ENCODE measurements at places on chromosomes 12 and 14. TPM values are rescaled to one million over a fixed set of nuclear protein-coding genes. Genes with fewer than 3 reads are reported as not detected.

DNA sequence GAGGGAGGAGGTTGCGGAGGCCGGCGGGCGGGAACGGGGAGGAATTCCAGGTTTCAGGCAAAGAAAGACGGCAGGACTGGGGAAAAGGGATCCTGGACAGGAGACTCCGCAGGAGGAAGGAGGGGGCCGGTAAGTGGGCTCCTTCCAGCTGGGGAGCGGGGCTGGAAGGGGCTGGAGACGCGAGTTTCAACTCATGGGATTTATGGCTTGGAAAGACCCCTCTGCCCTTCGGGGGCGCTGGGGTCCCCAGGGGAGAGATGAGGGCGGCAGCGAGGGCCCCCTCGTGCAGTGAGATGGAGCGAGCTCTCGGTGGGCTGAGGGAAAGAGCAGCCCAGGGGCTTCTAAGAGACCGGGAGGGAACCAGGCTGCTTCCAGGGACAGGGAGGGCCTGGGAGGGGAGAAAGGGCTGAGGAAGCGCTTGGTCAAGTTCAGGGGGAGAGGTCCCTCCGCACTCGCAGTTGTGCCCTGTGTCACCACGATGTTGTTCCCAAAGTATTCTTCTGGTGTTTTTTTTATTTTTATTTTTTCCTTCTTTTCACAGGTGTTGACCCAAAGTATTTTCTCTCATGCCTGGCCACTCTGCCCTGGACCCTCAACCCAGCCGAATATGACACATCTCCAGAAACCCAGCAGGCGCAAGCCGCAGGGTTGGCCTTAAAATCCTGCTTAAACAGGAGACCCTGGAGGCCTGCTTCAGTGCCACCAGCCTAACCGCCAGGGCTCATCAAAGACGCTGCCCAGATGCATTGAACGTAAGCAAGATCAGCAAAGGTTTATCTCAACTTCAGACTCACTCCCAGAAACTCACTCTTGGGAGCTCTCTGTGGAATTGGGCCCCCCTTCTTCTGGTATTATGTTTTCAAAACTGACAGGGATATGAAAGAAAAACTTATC is 16.1 kb downstream of the TNFAIP2 start:
- DNase-seq = no peak

KITLG gene
- 5.7 TPM for total RNA-seq

DNA sequence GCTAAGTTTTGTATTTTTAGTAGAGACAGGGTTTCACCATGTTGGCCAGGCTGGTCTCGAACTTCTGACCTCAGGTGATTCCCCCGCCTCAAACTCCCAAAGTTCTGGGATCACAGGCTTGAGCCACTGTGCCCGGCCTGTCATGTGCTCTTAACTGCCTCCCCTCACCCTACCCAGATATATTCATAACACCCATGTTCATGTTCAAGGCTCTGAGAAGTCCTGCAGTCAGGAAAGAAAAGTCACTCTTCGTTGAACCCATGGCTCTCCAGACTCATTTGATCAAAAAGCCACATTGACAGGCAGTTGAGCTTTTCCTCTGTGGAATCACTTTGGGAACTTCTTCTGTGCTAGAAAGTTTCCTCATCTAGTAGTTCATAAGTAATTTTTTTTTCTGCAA is 545.5 kb upstream of the TBX3 start:
- no peak for DNase-seq

GRCh38 chr12:27199638-27200300 is 44.3 kb upstream of the STK38L start:
- DNase-seq = no peak

GRIP1 gene
- total RNA-seq = 1.9 TPM

GRCh38 chr14:54221432-54221803 is 175.4 kb upstream of the CDKN3 start:
- DNase-seq = no peak

DNA sequence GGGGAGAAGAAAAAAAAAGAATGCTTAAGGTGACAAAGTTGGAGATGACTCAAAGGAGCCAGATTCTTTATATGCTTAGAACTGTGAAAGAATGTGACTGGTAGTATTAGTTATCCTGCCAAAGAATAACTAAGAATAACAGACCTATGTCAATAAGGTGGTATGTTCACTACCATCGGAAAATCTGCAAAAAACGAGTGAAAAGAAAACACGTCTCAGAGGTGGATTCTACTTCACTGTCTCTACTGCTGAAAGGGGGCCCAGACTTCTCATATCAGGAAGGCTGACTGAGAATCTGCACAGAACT is 64.7 kb downstream of the IPO8 start:
- no peak for DNase-seq

DNA sequence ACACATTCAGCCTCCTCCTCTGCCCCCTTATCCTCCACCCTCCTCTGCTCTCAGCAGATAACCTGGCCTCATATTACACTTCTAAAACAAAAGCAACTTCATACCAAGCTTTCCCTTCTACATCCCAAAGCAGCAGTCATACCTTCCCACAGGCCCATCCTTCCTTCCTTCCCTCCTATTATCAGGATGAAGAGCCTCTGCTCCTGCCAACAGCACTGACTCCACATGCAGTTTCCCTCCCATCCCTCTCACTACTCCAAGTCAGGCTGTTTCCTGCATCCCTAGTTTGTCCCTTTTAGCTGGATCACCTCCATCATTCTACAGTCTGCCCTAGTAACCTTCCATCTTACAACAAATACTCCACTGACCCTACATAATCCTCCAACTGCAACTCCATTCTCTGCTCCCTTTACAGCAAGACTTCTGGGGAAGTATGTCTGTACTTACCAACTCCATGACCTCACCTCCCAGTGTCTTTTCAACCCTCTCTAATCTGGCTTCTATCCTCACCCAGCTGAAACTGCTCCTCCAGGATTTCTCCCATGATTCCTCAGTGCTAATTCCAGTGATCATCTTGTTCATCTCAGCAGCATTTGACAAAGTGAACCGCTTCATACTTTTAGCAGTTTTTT is 4.9 kb upstream of the YEATS4 start:
- DNase-seq = no peak

DNA sequence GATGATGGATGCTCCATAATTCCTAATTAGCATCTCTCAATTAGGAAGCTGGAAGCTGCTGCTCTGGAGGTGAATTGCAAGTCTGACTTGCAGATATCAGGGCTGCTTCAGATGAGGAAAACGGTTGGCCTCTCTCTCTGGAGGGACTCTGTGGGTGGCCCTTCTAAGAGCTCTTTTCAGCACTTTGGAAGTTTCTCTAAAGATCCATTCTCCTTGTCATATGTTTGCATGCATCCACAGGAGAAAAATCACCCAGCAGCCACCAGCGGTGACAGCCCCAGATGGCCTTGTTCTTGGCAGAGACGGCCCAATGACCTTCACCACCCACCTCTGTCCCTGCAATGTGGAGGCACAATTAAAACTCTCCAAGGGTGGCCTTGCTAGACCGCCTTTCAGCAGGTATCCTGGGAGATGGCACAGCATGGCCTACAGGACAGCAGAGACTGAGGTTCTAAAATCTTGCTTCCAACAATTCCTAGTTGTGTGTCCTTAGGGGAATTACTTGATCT is 42.3 kb downstream of the KSR2 start:
- DNase-seq = no peak

GRCh38 chr12:114209861-114210260 is 196.1 kb downstream of the TBX5 start:
- no peak for DNase-seq

ACOT6 gene
- total RNA-seq = not detected

- no peak for DNase-seq
Observed at GRCh38 chr12:52837413-52837741, 3.3 kb upstream of the KRT79 start.

DNA sequence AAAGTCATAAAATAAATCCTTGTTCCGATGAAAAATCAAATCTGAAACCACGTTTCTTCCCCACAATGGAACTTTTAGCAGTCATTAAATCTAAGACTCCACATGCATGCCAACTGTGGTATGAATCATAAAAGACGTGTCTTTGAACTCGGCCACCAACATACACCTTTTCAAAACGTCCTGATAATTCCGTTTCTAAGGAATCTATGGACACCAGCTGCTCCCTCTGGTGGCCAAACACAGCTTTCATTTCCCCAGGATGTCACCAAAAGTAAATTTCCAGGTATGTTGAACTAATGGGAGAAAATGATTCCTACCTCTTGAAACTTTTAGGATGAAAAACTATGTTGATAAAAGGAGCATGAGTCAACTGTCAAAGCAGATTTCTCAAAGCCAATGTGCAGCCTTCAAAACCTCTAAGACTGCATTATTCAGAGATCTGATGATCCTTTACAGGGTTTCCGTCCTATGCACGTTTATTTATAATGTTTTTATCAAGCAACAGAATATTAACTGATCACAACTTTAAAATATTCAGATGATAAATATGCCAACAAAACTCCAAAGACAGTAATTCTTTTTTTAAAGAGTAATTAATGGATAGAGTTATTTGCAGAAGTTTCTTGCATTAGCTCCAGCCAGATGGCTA is 96.2 kb downstream of the CIT start:
- peak; percentile 33 for DNase-seq

GRCh38 chr12:131851741-131852550 is 23.8 kb downstream of the MMP17 start:
- no peak for DNase-seq

DNA sequence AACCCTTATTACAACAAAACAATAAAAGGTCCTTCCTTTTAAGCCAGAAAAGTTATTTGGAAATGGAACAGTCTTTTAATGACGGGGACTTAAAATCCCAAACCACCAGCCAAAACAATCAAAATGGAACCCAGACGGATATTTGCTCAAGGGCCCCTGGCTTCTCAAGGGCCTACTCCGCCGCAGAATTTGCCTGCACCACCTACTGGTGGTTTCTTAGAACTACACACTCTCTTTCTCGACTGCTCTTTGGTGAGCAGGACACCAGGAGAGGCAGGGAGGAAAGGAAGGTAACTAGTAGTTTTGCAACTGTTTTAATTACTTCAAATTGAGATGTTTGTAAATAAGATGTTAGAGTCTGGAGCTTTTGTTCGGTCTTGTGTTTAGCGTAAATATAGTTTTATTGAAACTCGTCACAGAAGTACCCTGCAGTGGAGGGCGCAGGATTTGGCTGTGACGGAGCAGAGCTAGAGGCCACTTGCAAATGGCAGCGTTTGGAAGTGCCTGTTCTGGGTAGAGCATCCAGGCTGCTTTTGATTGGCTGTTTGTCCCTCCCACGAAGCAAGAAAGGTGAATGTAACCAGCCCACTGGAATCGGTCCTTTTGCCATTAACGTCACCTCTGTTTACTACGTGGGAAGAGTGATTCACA is 238.5 kb downstream of the CACNA1C start:
- DNase-seq = peak; percentile 72

GRCh38 chr12:5123921-5124320 is 80.2 kb downstream of the KCNA5 start:
- no peak for DNase-seq

ASPG gene
- total RNA-seq = not detected

DLGAP5 gene
- 144 TPM for total RNA-seq

DNA sequence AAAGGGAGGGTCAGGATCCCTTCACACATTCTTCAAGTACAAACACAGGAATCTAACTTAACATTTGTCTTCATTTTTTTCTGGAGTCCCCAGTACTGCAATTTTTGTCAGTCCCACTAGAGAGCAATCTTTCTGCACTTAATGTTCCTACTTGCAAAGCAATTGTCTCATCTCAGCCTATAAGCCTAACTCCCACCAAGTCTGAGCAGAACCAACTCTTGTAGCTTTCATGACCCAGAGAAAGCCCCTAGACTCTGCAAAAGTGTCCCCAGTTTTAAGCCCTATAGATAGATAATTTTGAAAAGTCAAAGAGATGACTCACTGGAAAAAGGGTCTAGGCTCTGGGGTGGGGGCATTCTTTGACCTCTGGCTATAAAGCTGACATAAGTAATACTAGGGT is 1.8 kb upstream of the ZBTB39 start:
- peak; percentile 82 for DNase-seq

IL23A gene
- not detected for total RNA-seq
